Gastroesophageal sphincter (tissue), 4 donors: ENCODE measurements at places on chromosomes 7 and 10.

DNA sequence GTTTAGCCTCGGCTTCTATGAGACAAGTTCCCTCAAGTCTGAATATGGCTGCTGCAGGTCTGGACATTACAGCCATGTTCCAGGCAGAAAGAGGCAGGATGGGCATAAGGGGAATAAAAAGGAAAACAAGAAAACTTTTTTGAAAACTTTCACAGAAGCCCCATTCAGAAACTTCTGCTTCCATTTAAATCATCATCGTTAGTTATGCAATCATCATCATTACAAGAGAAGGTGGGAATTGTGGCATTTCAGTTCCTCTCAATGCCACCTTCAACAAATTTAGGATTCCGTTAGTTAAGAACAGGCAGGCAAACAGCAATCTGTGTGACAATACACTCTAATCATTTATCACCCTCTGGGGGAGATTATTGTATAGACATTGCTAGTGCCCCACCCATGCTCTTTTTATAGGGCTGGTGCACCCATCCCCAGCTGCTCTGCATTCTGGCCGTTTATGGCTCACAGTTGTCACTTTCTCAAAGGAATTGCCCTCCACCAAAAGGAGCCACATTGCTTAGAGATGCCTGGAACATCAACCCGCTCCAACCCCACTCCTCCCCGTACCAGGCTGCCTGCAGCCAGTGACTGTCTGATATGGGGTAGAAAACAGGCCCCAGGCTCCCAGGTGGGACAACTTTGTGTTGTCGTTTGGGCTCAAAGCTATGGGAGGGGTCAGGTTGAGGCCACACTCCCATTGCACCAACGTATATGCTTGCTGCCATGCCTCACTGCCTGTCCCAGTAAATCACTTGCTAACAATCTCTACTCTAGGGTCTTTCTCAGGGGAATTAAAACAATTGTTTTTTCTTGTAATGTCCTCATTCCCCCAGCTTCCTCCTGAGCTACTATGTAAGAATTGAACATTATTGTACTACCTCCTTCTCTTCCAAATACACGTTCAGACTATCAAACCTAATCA, 24.2 kb downstream of the ITGB8 start:
- no peak for ATAC-seq

GRCh38 chr10:96395931-96396877, 37.4 kb upstream of the OPALIN start:
- peak; percentile 78 for ATAC-seq

DNA sequence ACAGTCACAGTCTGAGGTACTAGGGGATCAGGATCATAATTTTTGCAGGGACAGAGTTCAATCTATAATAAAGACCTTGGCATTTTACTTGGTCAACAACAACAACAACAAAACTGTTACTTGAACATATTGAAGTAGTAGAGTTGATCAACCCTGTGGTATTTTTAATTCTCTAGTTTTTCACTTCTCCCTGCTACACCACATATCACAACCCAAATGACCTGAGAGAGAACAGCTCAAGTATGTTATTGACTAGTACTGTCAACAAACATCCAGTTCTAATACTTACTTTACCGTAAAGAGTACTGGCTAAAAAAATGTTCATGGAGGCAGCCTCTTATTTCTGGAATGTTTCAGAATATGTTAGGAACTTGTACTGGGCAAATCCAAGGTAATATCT, 90.5 kb upstream of the FAM3C start:
- no peak for ATAC-seq

- no peak for ATAC-seq
Observed at GRCh38 chr7:114943953-114944744, 22.3 kb downstream of the MDFIC start.

DNA sequence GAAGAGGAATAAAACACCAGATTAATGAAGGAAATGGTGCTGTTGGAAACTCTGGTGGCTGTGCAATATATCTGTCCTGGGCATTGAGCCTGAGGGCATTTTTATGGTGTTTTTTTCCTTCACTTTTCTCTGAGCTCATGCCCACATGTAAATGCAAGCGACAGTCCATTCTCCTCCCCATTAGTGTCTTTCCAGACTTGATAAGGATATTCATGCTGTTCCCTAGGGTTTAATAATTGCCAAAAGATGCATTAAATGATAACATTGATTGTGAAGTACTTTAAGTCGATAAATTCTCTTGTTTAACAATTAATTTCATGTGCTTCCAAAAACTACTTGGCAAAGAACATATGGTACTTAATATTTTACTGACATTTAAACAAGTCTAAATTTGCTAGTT, 384.7 kb downstream of the MDFIC start:
- no peak for ATAC-seq

GRCh38 chr7:44471850-44472249, 18.6 kb downstream of the NUDCD3 start:
- no peak for ATAC-seq

DNA sequence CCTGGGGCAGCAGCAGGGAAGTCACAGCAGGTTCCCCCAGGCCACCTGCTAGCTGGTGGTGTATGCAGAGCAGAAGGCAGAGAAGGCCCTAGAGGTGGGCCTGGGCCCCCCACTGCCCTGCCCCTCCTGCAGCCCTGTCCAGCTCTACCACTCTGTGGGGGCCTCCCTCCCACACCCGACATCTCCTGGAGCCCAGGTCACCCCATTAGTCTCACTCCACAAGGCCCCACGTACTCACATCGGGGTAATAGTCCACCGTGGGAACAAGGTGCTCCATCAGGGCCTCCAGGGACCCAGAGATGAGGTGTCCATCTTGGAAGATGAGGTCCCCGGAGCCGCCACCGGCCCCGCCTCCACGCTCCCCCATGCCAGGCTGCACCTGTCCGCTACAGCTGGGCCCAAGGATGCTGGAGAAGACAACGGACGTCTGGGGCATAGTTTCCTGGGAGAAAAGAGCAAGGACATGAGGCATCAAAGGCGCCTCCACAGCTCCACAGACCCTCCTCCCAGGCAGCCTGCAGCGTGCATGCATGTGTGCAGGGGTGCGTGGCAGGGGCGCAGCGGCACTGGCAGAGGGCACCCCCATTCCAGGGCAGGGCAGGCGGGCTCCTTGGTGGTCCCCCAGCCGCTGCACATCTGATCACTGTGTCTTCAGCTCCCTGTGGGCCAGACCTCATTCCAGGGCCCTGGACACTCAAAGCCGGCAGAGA, 61.0 kb downstream of the RASGEF1A start:
- no peak for ATAC-seq

DNA sequence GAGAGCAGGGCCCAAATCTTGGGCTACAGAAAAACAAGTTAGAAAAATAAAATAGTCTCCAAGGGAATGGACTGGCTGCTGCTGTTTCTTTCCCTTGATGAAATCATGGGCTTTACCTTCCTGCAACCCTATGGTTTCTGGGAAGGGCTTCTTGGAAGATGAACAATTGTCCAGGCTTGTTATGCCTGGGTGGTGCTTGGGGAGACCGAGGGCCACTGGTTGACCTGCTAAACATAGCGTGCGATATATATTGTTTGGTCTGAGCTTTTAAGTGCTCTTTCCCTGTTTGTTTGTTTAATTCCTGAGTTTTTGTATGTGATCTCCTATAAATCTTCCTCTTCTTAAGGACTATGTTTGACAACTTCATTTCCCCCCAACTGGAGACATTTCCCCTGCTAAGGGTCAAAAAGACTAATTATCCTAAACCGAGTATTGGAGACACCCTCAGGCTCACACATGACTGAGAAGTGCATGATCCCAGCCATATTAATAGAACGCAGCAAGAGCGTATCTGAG, 37.9 kb downstream of the SLC25A28 start:
- ATAC-seq = no peak

DNA sequence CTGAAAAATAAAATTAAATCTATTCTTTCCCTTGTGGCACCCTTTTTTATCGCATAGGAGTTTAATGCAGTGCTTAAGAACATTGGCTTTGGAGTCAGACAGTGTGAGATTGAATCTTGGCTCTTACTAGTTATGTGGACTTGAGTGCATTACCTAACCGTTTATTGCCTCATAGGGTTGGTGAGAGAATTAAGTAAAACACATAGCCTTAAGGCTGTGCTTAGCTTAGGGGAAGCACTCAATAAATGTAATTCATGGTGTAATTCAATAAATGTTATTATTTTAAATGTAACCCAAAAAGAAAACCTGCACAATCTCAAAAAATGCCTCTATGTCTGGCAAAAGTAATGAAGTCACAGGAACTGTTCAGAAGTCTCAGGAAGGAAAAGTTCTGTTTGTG, 2.7 kb downstream of the STK17A start:
- no peak for ATAC-seq

DNA sequence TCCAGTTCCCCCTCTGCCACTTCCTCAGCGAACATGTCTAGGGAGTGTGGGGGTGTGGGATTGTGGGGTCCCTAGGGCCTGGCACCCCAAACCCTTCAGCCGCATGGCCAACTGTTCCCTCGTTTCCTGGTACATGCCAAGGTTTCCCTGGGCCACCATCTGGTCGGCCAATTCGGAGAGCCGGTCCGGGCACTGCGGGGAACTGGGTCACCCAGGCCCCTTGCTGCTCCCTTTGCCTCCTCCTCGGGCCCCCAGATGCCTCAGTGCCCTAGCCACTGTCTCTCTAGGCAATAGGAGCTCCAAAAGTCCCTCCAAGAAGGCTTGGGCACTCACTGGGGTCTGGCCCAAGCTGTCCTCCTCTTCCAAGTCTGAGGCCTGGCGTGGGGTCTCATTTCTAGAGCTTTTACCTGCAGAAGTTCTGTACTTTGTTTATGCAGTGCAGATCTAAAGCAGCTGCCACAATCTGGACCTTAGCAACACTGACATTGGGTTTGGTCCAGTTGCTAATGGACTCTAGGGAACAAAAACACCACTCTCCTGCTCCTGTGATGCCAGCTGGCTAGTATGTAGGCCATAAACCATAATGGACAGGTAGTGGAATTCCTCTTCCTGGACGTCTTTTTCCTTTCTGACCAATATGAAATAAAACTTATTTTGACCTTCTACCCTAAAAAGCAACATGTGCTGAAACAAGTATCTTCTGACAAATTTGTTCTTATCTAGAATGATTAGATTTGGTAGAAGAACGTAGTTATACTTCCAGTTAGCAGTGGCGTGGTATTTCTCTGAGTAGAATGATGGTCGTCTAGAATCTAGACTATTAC, 172.9 kb downstream of the LRRC4 start:
- no peak for ATAC-seq

DNA sequence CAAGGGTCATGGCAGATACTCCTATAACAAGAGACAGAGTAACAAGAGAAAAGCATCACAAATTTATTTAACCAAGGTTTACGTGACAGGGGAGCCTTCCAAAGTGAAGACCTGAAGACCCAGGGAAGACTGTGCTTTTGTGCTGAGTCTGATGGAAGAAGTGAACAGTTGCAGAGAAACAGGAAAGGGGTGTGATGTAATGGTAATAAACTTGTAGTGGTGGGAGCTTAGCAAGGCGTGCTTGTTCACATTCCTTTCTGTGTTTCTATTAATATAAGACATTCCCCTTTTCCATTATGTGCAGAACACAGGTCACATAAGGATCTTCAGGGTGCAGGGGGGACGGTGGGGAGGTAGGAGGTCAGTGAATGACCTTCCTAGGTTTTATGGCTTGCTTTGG, 25.5 kb upstream of the C10orf67 start:
- ATAC-seq = no peak

DNA sequence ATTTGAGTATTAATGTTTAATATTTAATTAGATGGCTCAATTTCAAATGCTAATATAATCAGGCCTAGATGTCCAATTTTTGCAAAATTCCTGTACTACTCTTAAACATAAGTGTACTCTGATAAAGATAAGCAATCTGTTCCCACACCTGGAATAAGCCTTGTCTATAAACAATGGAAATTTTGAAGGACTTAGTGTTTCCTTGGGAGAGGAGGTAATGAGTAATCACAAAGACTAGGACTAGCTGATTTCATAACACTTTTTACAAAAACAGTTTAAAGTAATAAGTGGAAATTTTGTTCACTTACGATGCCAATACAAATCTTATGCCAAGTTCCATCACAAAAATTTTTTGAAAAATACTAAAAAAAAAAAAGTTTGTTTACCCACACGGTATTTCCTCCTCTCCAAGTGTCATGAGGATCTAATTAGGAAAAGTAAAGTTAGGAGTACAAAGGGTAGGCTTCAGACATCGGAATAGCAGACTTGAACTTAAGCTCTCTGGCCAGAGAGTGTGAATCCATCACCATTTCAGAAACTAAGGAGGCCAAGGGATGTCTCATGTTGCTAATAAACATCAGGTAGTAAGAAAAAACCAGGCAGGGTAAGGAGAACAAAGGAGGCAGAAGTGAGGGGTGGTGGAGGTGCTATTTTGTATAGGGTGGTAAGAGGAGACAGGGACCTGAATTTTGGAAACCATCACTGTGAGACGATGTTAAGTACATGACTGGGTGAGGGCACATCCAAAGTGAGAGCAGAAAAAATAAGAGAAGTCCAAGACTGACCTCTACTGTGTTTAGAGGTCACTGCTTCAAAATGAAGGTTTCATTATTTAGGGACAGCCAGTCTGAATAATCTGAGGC, 61.3 kb downstream of the RAPGEF5 start:
- peak; percentile 71 for ATAC-seq

- ATAC-seq = no peak
Observed at GRCh38 chr10:70886921-70887665, 1.3 kb downstream of the PCBD1 start.

DNA sequence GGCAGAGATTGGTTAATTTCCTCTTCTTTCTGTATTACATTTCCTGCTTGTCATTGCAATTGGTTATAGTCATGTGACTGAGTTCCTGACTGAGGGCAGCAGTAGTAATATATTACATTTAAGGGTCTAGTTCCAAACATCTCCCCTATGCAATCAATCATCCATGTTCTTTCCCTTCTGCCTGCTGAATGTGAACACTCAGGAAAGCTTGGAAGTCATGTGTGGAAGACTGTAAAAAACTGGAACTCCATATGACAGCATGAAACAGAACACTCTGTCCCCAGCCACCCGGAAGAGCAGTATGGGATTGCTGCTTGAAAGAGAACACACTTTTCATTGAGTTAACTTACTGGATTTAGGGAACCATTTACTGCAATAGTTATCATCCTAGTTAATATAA, 459.7 kb upstream of the SEMA3A start:
- no peak for ATAC-seq

DNA sequence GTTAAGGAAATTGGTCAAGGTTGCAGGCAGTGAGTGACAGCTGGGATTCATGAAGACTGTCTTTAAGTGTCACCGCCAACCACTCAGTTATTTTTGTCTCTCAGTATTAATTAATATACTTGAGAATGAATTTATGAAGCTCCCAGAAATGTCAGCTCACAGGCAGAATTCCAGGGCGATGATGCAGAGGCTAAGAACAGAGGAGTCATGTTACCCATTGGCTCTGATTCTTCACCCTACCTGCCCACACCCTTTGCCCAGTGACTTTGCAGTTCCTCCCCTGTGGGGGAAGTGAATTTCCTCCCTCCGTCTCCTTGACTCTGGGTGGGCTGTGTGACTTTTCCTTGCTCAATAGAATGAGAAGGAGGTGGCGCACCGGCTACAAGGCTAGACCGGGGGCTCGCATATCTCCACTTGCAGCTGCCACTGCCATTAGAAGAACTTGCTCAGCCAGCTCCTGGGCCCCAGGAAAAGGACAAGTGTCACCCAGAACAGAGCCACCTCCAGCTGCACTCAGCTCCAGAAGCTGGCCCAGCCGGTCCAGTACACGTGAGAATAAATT, 157.1 kb upstream of the PRKCQ start:
- no peak for ATAC-seq

- ATAC-seq = no peak
Observed at GRCh38 chr10:112580267-112580666, 133.3 kb downstream of the VTI1A start.
